ENCODE measurements at places on chromosomes 7 and 10. TPM values are rescaled to one million over a fixed set of nuclear protein-coding genes. Genes with fewer than 3 reads are reported as not detected.

- no peak for DNase-seq
These were observed 320.6 kb downstream of the FRMD4A start for GRCh38 chr10:14010101-14010558.

- no peak for DNase-seq
These were observed 250.0 kb upstream of the SHH start for GRCh38 chr7:156062286-156062685.

DNA sequence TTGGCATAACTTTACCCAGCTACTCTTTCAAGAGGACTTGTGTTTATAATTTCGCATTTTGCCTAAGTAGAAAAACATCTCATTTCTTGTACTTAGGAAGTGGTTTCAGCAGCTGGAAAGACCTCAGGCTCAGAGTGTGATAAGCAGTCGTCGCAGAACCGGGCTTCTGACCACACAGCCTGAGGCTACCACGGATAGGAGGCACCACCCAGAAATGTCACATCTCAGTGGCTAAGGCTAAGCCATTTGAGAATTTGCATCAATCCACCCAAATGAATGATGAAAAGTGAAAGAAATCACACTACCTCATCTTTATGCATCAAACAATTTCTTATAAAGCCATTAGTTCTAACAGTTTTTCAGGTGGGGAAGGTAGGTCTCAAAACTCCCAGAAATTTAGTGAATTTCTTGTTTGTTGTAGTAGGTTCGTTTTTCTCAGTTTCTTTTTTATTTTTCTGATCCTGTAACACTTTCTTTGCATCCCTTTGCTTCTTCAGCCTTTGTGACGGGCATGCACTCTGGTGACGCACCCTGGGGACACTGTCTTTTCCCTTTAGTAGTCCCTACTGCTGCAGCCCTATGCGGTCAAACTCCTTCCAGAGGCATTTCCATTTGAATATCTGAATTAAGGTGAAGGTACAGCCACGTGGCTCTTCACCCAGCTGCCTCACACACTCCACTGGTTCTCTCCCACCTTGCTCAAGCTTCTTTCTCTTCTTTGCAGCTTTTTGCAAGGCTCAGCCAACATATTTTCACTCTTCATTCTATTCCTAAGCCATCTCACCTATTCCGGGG, 68.5 kb downstream of the MAP3K8 start:
- DNase-seq = peak; percentile 49

- no peak for DNase-seq
These were observed 159.3 kb downstream of the LCOR start for GRCh38 chr10:96991313-96991841.

MYL7 gene
- total RNA-seq = not detected

AMPH gene
- total RNA-seq = 0.26 TPM

GAD2 gene
- total RNA-seq = not detected

GRCh38 chr7:28266402-28266801, 85.8 kb upstream of the JAZF1 start:
- no peak for DNase-seq

GRCh38 chr7:104934665-104935064, 79.3 kb upstream of the KMT2E start:
- DNase-seq = no peak

GRCh38 chr7:93855797-93856196, 34.8 kb downstream of the TFPI2 start:
- no peak for DNase-seq

DNA sequence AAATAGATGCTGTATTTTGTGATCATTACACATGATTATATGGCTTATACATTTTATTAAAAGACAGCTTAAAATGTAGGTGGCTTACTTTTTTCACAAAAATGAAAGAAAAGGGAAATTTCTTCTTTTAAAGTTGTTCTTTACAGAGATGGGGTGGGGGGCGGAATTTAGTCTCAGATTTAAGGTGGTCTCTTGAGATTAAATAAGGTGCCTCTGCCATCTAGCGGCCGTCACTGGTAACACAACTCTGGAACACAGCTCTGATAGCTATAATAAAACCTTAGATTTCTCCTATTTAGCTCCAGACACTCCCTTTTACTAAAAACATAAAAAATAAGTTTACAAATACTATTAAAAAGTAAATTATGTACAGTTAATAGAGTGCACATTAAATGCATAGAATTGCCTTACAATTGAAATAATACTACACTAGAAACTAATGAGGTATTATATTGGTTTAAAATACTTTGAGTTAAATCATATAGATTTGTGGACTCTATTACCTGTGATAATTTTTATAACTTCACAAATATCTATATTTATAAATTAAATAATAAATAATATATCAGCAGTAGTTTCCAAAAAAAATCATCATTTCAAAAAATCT, 210.9 kb downstream of the DGKB start:
- DNase-seq = peak; percentile 22

GRCh38 chr7:13800694-13801448, 188.6 kb downstream of the ETV1 start:
- DNase-seq = peak; percentile 9

GRCh38 chr10:21831986-21832820, 171.3 kb downstream of the DNAJC1 start:
- DNase-seq = no peak

NEUROD6 gene
- total RNA-seq = not detected

DNA sequence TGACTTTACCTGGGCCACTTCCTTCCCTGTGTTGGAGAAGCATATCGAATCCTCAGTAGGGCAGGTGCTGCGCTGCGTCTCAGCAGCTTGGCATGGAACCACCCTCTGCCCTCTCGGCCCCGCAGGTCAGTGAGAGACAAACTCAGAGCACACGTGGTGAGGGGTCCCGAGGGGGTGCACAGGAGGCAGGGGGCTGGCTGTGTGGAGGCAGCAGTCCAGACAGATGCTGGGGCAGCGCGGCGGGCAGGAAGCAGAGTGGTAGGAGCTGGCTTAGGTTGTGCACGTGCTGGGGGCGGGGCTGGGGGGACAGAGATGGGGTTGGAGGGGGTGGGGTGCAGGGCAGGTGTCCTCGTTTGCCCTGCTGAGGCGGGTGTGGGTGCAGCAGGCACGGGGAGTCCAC, 33.1 kb downstream of the NUB1 start:
- no peak for DNase-seq

- no peak for DNase-seq
These were observed 128.3 kb downstream of the NEBL start for GRCh38 chr10:20768843-20769242.

GRCh38 chr10:127148066-127148932, 48.1 kb downstream of the INSYN2A start:
- DNase-seq = no peak

FAM13C gene
- not detected for total RNA-seq

- DNase-seq = no peak
These were observed 206.2 kb downstream of the TMEM178B start for GRCh38 chr7:141280100-141280499.

PRLHR gene
- total RNA-seq = not detected

PFKP gene
- total RNA-seq = 83.2 TPM

GRCh38 chr10:69567920-69568319, 5.3 kb downstream of the NEUROG3 start:
- no peak for DNase-seq

GRCh38 chr10:62377026-62377415, 2.9 kb downstream of the ZNF365 start:
- no peak for DNase-seq

NPY gene
- not detected for total RNA-seq

DNA sequence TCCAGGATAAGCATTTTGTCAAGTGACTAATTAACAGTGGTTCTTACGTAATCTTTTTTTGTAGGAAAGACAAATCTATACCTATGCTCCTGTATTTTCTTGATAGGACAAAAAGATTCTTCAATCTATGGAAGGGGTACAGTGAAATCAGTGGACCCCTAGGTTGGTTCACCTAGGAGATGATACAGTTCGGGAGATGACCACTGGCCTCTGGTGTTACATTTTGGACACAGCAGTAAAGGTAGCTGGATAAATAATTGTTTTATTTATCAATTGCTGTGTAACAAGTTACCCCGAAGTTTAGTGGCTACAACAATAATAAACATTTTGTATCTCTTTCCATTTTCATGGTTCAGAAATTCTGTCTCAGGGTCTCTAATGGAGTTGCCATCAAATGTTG, 288.2 kb upstream of the MAGI2 start:
- DNase-seq = no peak

DNA sequence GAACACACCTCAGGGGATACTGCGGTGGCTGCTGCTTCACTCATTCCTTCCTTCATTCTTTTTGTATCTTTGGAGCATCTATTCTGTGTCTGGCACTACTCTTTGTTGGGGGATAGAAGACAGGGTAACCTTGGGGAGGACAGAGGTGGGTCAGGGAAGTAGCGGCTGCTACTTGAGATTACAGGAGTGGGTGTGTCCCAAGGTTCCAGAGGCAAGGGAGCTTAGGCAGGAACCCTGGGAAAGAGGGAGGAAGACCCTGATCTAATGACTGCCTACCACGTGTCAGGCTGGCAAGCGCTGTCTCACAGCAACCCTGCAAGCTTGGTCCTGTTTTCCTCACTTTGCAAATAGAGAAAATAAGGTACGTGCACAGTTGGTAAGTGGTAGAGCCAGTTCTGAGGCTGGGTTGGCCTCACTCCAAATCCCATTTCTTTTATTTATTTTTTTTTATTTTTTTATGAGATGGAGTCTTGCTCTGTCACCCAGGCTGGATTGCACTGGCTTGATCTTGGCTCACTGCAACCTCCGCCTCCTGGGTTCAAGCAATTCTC, 985.9 kb upstream of the ZNF722 start:
- no peak for DNase-seq
